NCI-H69 (cell line): ENCODE measurements at places on chromosomes 2 and 18.

- DNase-seq, result peak; percentile 66
These were observed 5.2 kb downstream of the ZFP36L2 start for GRCh38 chr2:43221124-43221762.

GRCh38 chr2:70643715-70644114 lies 90.1 kb upstream of the TGFA start:
- peak; percentile 36 for DNase-seq

- DNase-seq, result no peak
These were observed 1274.5 kb upstream of the CRIM1 start for GRCh38 chr2:35081001-35081621.

GRCh38 chr2:230666885-230667712 lies 45.5 kb upstream of the CAB39 start:
- no peak for DNase-seq

- DNase-seq, result no peak
These were observed 5.1 kb downstream of the SERPINB11 start for GRCh38 chr18:63707816-63708215.

DNA sequence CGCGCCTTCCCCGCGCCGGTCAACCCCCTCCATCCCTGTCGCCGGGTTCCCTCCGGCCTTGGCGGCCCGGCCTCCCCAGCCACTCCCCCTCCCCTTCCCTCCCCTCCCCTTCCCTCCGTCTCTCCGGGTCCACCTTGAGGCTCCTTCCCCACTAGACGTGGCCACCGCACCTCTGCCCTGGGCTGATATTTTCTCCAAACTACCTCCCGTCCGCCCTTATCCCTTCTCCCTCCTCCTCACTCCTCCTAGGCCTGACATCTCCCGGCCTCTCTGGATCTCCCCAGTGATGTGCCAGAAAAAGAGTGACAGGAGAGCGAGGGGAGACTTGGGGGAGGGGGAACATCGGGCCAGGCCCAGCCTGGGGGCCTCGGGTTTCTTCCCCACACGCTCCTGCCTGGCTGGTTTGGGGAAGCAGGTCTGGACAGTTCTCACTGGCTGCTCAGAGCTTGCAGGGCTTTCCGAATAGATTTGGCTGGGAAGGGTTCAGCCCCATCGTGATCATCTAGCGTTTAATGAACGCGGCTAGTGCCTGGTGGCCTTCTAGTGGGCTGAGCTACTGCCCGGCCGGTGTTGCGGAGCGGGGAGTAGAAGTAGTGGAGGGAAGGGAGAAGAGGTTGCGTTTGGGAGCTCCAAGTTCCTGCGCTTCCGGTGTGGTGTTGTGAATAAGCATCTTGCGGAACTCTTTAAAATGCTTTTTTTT lies 641 bp downstream of the MAPRE3 start:
- peak; percentile 57 for DNase-seq

GRCh38 chr2:157830696-157831570 lies 45.2 kb downstream of the ACVR1 start:
- DNase-seq, result peak; percentile 7

- DNase-seq, result peak; percentile 0
These were observed 39.7 kb downstream of the RFX8 start for GRCh38 chr2:101435001-101435862.

GRCh38 chr2:196617430-196617829 lies 22.1 kb upstream of the CCDC150 start:
- no peak for DNase-seq

DNA sequence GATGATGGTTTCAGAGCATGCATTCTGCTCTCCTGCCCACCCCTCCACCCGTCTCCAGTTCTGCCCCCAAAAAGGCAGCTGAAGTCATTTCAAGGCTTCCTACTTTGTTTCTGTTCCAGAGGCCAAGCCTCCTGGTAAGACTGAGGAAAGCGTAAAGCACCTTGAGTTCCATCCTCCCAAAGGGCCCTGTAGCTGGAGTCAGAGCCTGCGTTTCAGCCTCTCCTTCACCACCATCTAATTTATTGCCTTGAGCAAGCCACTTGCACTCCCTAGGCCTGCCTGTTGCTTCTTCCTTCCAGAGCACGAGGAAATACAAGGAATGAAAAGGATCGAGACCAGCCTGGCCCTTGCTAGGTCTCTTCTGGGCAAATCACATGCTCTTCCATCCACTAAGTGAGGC lies 244.2 kb upstream of the RAB12 start:
- no peak for DNase-seq

- no peak for DNase-seq
These were observed 8.0 kb upstream of the ACYP2 start for GRCh38 chr2:54107455-54107764.

GRCh38 chr18:60905699-60906098 lies 427.5 kb upstream of the CDH20 start:
- no peak for DNase-seq

GRCh38 chr2:29582062-29582461 lies 339.3 kb downstream of the ALK start:
- no peak for DNase-seq

DNA sequence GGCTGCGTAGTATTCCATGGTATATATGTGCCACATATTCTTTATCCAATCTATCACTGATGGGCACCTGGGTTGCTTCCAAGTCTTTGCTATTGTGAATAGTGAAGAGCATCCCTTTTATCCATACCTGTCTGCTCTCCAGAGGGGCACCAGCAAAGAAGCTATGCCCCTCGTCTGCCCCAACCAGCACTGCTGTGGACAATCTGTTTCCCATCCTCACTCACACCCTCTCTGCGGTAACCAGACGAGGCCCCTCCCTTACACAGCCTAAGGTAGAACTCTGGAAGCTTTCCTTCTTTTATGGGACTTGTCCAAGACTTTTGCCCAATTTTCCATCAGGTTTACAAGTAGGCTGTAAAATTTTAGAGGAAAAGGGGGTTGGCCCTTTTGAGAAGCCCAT lies 24.9 kb downstream of the TTR start:
- DNase-seq, result no peak

DNA sequence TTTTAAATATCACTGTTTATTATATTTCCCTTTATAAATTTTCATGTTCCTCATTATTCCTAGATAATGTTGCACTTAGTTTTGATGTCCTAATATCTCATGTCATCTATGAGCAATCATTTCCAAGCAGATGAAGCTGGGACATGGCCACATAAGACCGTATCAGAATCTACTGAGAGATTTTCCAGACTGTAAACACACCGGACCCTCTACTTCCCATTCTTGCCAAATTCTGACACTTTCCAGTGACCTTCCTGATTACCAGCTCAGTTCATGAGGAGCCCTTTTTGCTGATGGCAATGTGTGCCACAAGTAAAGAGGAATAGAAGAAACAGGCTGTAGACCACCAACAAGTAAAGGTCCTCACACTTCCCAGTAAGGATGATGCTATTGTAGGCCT lies 20.3 kb upstream of the PDE1A start:
- DNase-seq, result no peak

DNA sequence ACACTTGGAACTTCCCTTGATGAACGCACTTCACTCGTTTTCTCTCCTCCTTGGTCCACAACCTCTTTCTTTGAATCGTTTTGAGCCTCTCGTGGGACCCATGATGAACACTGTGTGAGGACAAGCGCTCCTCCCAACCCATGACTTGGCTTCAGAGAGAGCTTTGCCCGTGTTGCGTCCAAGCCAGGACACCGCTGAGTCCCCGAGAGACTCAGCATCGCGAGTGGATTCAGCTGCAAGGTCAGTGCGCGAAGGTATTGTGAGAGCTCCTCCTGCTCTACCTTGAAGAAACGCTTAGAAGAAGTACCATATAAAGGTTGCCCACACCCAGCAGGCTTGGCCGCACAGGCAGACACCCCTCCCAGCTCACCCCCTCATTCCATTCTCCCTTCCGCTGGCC lies 58.7 kb downstream of the ZNF516 start:
- DNase-seq, result no peak

- peak; percentile 15 for DNase-seq
These were observed 25.8 kb downstream of the GPR55 start for GRCh38 chr2:230899287-230899686.

DNA sequence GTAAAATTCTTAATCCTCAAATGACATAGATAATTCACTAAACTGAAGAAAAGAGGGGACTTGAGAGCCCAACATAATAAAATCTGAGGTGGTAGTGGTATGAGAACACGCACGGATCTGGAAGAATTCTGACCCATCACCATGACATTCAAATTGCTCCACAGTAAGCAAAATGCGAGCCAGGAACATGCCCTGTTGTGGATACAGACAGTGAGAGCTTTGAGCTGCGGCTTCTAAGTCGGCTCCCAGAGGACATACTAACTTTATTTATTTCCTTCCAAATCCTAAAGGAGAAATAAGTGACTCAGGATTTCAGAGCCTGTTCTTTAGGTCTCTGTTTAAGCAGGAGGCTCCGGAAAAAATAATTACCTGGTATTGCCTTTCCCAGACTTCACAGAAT lies 143.4 kb upstream of the SMAD7 start:
- no peak for DNase-seq

DNA sequence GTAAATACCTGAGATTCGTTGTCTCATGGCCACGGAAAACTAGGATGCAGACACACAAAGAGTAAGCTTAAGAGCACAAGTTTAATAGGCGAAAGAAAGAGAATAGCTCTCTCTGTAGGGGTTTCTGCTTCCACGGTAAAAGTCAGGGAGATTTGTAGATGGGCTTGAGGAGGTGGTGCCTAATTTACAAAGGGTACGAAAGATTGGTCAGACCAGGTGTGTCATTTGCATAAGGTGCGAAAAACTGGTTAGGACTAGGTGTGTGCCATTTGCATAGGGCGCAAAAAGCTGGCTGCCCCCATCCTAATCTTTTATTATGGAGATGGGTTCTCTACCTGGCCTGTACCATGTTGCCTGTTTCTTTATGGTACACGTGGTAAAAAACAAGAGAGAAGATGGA lies 170.5 kb upstream of the DOK6 start:
- DNase-seq, result no peak

- DNase-seq, result no peak
These were observed 14.5 kb downstream of the GNLY start for GRCh38 chr2:85708641-85709040.

DNA sequence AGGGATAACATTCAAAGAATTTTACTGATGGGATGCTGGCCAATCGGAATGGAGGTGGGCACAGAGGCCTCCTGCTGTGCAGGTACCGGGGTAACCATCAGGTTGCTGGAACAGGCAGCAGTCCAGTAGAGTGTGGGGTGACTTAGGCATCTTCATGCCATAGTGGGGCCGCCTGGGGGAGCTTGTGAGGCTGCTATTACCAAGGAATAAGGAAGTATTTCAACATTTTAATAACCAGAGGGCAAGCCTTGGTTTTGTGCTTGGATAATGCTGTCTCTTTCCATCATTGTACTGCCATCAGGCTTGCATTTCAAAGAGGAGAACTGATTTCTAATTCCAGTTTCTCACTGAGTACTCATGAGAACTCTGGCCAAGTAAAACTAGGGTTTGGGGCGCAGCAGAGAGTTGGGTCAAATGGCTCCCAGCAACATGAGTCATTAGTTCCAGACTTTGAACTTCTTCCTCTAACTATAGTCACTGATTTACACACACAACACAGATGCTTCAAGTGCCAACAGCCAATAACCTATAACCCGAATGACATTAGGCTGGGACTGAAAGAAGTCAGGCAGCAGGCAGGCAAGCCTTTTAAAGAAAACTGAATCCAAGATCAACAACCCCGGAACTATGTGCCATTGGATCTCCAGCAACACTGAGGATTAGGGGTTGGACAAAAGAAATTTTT lies 56.1 kb upstream of the FHL2 start:
- peak; percentile 5 for DNase-seq

DNA sequence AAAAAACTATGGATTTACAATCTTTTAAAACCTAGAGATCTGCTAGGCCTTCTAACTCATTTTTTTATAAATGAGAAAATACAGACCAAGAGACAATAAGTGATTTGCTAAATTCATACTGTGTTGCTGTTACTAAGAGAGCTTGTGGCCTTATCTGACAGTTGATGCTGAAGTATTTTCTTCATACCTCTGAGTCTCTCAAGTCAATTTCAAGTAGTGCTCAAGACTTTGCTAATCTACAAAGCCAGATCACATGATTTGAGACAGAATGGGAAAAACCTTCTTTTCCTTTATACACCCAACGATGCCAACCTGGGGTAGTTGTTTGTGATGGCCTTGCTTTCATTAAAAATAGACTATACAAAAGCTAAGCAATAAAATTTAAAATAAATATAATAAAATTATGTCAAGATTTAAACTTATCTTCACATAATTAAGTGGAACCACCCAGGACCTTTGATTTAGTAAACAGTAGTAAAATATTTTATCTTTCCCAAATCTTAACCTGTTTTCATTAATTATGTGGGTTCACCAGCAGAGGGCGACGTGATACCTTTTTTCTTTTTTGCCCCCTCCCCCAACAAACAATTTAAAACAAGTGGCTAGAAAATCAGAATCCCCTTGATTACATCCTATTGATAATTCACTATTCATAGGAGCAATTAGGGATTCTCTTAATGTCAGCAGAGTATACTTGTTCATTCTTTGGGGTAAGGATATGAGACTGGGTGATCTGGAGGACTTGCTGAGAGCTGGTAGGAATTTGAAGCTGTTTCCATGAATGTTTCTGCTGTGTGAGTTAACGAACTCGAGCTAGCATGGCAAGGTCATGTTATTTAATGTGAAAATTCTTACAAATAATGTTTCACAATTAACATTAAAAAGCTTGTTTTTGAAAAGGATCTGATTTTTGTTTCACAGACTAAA lies 49.6 kb upstream of the SLC5A7 start:
- peak; percentile 21 for DNase-seq

- peak; percentile 50 for DNase-seq
These were observed 97.6 kb downstream of the NDUFA10 start for GRCh38 chr2:239927424-239927981.

DNA sequence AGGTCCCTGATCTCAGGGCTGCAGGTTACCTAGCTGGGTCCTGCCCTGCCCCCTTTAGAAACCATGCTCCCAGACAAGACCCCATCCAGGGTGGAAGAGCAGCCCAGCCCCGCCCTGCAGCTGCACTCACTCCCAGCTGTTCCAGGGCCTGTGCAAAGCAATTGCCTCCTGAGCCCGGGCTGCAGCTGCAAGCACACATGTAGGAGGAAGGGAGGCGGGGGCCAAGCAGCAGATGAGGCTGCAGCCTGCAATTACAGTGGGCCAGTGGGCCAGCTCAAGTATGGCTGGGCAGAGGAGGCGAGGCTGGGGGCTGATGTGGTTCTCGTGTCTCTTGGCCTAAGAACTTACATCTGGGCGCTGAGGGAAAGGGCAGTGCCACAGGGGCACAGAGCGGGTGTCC lies 65.4 kb upstream of the TUBA3E start:
- peak; percentile 5 for DNase-seq

- DNase-seq, result no peak
These were observed 786.6 kb upstream of the RAB6C start for GRCh38 chr2:129192841-129193253.

- peak; percentile 74 for DNase-seq
These were observed 633.2 kb upstream of the PKDCC start for GRCh38 chr2:41414486-41415230.

- DNase-seq, result peak; percentile 98
These were observed 402.9 kb downstream of the ERBB4 start for GRCh38 chr2:212135739-212136138.

GRCh38 chr2:160406591-160407392 lies 86.8 kb downstream of the RBMS1 start:
- DNase-seq, result peak; percentile 24
